ENCODE measurements at places on chromosomes 3 and 15.

- no peak for DNase-seq
Observed at GRCh38 chr15:42365921-42366550, 6.7 kb downstream of the CAPN3 start.

- DNase-seq: no peak
Observed at GRCh38 chr3:63652066-63652725, at the start of gene SNTN. Gene SNTN (plus strand): TSS chr3:63652675. CDS start chr3:63652688, 13 bp downstream.

DNA sequence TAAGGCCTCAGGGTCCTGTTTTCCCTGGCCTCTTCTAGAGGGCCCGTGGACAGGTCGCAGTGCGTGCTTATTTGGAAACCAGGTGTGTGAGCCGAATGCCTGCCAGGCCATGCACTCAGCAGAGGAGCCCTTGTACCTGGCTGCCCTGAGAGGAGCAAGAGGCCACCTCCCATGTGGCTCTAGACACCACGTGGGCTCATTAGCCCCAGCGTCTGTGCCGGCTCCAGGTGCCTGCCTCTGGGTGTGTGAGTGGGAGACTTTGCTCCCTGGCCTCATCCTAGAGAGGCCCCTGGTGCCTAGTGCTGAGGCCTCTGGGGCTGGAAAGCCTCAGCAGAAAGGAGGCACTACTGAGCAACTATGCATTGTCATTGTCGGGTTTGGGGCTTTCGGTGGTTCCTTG is 50.4 kb downstream of the KLF13 start:
- DNase-seq: no peak

- DNase-seq: no peak
Observed at GRCh38 chr3:63295806-63296205, 17.7 kb downstream of the SYNPR start.

GRCh38 chr15:88484682-88485331 is 17.3 kb downstream of the MRPS11 start:
- peak; percentile 76 for DNase-seq
